ENCODE measurements at places on chromosomes 2 and 18.

DNA sequence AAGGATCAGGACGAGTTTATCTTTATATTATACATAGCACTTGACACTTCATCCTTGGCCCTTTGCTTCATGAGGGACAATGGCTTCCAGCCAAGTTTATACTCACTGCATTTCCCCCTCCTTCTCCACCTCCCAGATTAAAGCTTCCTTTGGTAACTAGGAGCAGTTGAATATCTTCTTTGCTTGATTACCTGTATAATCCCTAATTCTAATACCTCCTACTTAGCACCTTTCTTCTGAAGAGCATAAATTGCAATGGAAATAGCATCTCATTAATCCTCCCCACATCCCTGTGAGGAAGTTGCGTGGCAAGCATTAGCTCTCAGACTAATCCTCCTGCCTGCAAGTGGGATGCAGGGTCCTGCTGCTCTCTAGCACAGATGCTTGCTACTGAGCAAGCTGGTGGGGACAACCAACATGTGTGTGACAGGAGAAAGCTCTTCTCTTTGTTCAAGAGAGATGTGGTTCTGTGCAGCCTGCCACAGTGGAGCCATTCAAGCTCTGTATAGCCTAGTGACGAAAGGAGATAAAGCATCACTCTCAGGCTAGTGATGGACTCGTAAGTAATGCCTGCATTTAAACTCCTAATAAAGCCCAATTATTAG is 19.1 kb downstream of the KLHL14 start:
- DNase-seq: no peak

GRCh38 chr2:239025096-239025801 is 177.4 kb downstream of the TWIST2 start:
- no peak for DNase-seq

GRCh38 chr2:38925982-38926381 is 36.3 kb downstream of the ARHGEF33 start:
- DNase-seq: no peak

- no peak for DNase-seq
Observed at GRCh38 chr18:45083226-45083855, 402.7 kb downstream of the SETBP1 start.

- no peak for DNase-seq
Observed at GRCh38 chr2:36737131-36737750, 40.7 kb downstream of the VIT start.

GRCh38 chr2:68741805-68742306 is 7.2 kb downstream of the ARHGAP25 start:
- DNase-seq: no peak

GRCh38 chr2:180607514-180608049 is 372.8 kb upstream of the UBE2E3 start:
- no peak for DNase-seq

DNA sequence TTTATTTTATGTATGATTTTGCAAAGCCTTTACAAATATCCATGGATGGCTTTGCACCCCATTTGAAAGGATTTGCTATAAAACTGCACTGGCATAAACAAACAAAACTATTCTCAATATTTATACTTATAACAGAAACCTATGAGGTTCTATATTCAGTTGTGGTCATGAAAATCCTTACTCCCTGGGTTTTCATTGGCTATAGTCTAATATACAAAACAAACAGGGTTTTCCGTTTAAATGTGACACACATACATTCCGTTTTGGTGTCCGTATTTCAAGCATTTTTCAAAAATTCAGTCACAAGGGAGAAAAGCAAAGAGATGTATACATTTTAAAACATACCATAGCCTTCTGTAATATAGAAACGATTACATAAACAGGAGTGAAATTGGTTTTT is 100.0 kb downstream of the TCF4 start:
- DNase-seq: no peak

DNA sequence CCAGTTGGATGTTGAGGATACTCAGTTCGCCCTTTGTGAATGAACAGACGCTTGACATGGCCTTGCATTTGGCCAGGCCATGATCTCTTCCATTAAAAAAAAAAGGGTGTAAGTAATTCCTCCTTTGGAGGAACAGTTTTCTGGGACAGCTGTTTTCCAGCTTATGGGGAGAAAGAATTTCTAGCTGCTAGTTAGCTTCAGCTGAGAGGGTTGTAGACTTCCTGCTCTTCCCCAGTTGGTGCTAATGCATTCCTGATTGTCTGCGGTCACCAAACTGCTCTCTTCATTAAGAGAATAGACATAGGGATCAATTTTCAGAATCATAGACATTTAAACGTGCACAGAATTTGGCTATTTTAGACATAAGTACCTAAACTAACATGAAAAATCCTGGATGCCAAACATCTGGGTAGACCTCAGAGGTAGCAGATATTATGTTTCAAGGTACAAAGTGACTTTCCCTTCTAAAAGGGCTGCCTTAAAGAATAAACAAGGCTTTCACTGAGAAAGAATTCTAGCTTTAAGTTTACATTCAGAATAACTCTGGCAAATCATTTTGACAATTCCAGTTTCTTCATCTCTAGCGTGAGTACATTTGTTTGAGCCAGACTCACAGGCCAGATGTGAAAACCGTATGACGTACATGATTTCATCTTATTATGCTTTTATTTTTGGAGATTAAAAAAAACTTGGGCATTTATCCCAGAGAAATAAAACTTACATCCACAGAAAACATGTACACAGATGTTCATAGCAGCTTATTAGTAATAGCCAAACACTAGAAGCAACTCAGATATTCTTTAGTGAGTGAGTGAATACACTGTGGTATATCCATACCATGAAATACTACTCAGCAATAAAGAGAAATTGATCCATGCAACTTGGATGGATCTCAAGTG is 71.2 kb downstream of the MAIP1 start:
- no peak for DNase-seq

DNA sequence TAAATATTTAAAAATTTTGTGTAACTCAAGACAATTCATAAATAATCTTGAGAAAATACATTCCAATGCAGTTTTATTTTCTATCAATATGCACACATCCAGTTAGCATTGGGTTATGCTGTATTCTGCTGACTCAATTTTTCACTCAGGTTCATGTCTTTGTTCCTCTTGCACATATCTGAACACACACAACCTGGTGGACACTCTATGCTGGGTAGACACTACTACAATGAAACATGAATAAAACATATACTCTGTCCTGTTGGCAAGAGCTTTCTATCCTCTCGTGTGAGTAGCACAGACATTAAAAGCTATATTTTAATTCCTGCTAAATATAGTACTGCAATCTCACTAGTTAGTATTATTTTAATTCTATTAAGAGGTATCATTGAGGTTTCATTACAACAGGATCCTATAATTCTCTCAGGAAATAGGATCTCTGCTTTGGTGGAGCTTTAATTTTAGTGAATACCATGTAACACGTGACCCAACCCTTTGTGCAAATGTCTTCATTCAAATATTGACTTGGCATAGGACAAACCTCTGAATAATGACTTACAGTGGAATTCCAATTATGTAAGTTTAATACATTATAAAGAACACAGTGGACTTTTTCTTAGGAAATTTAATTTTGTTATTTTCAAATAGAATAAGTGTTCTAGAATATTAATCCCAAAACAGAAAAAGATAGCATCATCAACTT is 342.3 kb upstream of the TMEFF2 start:
- DNase-seq: no peak
